ENCODE measurements at places on chromosomes 12 and 14. TPM values are rescaled to one million over a fixed set of nuclear protein-coding genes. Genes with fewer than 3 reads are reported as not detected.

DNA sequence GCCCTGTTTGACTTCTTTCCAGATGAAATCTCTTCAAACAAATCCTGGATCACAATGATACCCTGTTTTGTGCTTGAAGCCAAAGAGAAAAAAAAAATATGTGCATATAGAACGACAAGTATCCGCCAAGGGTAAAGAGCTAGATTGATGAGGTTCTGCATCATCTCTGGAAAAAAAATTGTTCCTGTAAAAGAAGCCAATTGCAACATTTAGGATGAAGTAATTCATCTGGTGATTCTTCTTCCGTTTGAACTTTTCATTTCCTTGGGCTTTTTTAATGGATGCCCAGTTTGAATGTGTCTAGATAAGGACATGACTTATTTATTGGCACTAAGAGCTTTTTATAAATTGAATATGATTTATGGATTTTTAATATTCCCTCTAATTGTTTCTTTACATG, 38.1 kb upstream of the NPAS3 start:
- no peak for DNase-seq

DNA sequence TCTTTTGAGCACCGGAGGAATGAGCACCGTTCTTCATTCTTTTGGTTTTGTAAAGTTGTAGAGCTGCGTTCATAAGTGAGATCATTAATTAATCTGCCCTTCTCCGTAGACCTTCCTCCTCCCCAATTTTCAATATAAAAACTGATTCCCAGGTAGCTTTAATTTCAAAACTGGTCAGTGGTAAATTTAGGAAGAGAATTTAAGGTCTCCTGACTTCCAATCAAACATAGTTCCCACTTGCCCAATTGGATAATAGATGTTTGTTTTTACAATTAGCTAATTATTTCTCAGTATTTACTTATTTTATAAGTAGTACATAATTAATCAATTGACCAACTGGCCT, 27.2 kb upstream of the YBX3 start:
- DNase-seq, result no peak

DNA sequence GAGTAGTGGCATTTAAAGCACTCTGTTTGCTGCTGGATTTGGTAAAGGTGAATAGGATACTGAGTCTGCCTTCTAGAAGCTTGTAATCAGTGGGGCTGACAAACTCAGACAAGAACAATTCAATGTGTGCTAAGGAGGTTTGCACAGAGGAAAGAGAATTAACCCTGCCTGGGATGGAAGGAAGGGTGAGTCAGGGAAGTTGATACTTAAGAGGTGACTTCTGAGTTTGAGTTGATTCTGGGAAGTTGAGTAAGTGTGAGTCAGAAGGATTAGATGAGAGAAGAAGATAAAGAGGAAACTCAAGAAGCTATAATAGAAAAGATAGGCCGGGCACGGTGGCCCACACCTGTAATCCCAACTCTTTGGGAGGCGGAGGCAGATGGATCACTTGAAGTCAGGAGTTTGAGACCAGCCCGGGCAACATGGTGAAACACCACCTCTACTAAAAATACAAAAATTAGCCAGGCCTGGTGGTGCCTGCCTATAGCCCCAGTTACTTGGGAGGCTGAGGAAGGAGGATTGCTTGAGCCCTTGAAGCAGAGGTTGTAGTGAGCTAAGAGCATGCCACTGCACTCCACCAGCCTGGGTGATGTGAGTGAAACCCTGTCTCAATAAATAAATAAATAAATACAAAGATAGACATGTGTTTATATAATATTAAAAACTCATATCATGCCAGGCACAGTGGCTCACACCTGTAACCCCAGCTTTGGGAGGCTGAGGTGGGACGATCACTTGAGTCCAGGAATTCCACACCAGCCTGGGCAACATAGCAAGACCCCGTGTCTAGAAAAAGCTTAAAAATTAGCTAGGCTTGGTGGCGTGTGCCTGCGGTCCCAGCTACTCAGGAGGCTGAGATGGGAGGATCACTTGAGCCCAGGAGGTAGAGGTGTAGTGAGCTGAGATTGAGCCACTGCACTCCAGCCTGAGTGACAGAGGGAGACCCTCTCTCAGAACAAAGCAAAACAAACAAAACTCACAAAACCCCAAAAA, 126.8 kb upstream of the CPM start:
- DNase-seq, result no peak

GRCh38 chr12:11673666-11674461, 24.4 kb downstream of the ETV6 start:
- no peak for DNase-seq

DNA sequence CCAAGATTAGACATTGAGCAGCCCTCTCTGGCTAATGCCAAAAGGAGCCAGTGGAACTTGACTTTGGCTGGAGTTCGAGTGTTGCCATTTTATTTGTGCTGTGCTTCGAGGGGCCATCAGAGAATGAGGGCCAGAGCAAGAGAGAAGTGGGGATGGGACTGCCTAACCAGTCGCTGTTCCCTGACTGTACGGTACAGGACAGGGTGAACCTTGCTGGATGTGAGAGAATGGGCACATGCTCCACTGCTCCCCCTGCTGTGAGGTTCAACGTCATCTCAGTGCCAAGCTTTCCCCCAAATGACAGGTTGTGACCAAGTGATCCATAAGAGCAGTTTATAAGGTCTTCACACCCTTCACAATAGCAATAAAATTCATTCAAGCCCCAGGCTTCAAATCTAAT, 55.1 kb upstream of the BCL11B start:
- no peak for DNase-seq

NRXN3 gene
- not detected for polyA plus RNA-seq

DNA sequence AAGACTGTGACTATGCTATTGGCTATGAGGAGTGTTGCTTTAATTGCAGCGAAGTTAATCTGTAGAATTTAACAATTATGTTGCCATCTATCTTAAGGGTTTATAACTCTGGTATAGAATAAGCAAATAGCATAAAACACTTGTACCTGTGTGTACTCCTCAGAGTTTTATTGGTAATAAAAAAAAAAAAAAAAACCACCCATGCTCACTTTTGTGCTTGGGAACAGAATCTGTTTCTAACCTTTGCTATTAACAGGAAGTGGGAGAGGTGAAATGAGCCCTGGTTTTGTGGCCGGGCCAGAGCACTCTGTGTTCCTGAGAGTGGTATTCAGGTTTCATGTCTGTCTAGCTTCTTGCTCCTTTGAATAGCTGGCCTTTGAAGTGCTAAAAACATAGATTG, 53.1 kb downstream of the PDE3A start:
- no peak for DNase-seq
